Cardiac septum (tissue), 1 donor: ENCODE measurements at places on chromosomes 6 and 20. TPM values are rescaled to one million over a fixed set of nuclear protein-coding genes. Genes with fewer than 3 reads are reported as not detected.

DNA sequence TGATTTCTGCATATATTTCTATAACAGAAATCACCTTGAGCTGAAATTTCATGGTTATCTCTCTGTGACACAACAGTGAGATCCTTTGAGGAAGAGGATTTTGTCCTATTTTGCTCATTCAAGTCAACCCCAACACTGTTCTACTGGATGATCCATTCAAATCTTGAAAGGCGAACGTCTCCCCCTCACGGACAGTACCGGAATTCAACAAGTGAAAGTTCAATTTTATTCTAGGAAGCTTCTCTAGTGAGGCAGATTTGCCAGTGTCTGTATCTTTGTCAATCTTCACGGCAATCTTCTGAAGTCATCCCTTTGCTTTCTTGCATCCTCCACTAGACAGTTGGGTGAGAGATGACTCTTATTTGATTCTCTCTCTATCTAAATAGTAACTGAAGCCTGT is 91.7 kb upstream of the PDE7B start:
- DNase-seq = no peak

- DNase-seq = no peak
Measured at GRCh38 chr6:47202644-47203205, 107.0 kb downstream of the TNFRSF21 start.

The GPLD1 gene
- 0.81 TPM for total RNA-seq

DNA sequence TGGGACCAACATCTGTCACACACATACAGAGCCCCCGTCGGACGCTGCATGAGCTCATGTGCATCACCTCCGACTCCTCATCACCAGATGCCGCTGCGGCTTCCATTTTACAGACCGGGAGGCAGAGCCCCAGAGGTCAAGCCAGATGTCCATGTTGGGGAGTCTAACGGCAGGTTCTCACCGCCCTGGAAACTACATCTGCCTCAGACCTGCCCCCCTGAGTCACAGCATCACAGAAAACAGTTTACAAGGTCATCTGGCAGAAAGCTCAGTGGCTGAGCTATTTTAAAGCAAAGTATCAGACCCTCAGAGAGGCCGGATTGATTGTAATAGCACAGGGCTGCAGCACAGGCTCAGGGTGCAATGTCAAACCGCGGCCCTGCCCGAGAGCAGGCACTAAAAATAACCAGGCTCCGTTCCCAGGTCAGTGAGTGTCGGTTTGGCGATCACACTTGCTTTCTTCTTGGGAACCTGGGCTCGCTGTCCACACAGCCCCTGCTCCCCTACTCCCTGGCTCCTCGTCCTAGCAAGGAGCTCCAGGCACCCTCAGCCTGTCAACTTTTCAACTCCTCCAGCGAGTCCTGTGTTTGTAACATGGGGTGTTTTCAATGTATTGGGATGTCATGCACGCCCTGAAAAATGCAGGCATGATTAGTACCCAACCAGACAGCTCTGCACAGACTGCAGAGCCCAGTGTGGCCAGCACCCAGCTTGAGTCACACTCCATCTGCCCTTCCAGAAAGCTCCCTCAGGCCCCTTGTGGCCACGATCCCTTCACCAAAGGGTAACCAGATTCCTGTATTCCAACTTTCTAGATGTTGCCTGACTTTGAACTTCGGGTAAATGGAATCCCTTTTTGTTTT is 264.5 kb downstream of the CDH4 start:
- DNase-seq = no peak

DNA sequence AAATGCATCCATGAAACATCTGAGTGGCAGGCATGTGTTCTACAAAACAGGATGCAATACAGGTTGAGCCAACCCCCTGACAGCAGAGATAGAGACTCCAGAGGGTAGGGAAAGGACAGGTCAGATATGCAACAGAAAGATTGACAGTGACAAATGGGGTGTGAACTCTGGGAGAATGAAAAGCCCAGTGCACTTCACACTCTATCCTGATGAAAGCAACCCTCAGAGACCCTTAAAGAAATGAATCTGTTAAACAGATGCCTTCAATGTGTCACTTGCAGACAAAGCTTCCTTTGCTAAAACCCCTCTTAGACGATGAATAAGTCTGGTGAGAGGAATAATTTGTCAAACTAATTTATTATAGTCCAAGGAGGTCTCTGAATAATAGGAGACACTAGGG is 89.9 kb downstream of the RFPL4B start:
- no peak for DNase-seq

The DZANK1 gene
- total RNA-seq = 0.38 TPM

DNA sequence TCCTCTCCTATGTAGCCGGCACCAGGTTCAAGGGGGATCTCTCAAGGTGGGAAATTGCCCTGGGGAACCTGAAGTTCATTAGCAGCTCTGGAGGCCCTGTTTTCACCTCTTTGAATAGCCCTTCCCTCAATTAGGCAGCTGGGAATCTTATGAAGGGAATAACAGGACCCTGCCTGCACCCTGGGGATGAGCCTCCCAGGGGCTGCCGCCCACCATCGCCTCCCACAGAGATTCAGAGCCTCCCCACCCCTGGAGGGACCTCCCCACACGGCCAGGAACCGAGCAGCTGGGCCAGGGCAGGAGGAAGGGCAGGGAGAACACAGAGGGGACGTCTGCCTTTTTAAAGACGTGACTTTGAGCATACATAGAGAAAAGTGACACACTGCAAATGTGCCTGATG is 4.6 kb upstream of the EEF1A2 start:
- no peak for DNase-seq

The KIFC1 gene
- total RNA-seq = 0.24 TPM

- DNase-seq = no peak
Measured at GRCh38 chr6:110325197-110325596, 33.0 kb downstream of the METTL24 start.

- no peak for DNase-seq
Measured at GRCh38 chr6:140344142-140344913, 969.9 kb upstream of the CITED2 start.

GRCh38 chr20:46826343-46826984 is 68.2 kb upstream of the EYA2 start:
- DNase-seq = no peak

DNA sequence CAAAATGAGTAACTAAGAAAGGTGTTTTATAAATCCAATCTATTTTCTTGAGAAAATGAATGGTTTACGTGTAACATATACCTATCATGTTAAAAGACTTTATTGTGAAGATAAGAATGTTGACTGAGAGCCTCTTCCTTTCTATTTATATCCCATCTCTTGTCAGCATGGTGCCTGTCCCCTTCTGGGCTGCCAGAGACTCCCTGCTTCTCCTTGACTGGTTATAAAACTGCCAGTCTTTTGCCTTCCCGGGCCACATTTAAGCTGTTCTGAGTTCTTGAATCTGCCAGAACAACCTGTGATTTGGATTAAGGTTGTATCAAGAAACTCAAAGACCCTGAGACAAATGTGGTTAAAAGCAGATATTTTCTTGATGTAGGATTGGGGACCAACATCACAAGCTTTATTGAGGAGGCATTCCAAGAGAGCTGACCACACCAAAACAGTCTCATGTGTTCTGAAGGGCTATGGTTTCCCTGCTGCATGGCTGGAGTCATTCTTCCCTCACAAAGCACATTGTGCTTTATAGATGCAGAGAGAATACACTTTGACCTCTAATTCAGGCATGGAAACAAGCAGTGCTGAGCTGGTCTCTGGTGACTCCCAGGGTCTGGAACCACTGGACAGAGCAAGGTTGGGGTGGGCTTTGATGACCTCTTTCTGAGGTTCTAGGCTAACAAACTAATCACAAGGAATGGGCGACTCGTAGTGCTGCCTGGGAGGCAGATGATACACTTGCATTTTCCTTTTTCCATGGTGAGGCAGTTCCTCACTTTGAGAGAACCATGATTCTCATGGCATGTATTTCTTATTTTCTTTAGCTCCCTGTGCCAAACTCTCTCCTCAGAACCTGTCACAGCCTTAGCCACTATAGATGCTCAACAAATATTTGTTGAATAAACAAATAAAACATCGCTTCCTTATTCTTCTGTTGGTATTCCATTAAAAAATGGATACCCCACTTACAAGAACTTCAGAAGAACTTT is 205.0 kb upstream of the PREP start:
- DNase-seq = no peak

The PRND gene
- total RNA-seq = 0.08 TPM
